Fibroblast of pulmonary artery (primary cell): ENCODE measurements at places on chromosomes 12 and 14.

GRCh38 chr12:106769546-106769945 lies 4.9 kb upstream of the RIC8B start:
- DNase-seq, result peak; percentile 40

DNA sequence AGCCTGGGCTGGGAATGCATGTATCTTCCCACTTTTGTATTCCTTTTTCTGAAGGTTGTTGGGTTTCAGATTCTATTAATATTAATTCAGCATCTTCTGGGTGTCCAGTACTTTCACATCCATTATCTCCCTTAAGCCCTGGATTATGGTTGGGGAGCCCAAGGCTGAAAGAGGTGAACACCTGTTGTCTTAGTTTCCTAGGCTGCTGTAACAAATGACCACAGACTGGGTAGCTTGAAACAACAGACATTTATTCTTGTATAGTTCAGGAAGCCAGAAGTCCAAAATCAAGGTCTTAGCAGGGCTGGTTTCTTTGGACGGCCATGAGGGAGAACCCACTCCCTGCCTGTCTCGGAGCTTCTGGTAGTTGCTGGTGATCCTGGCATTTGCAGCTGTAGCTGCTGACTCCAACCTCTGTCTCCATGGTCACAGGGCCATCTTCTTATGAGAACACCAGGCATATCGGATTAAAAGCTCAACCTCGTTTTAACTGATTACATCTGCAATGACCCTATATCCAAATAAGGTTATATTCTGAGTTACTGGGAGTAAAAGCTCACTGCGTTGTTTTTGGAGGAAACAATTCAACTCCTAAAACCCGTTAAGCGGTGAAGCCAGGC lies 68.2 kb upstream of the CLMN start:
- no peak for DNase-seq

- no peak for DNase-seq
Measured at GRCh38 chr14:39734306-39734705, 302.1 kb upstream of the FBXO33 start.

- DNase-seq, result peak; percentile 76
Measured at GRCh38 chr12:116910645-116911451, at the start of gene FBXW8. FBXW8 (plus strand) TSS chr12:116910950; CDS start chr12:116911038, 88 bp downstream.

GRCh38 chr12:92140896-92141536 lies 4.6 kb downstream of the BTG1 start:
- no peak for DNase-seq

GRCh38 chr12:120536064-120536791 lies 2.1 kb downstream of the RNF10 start:
- DNase-seq, result no peak

DNA sequence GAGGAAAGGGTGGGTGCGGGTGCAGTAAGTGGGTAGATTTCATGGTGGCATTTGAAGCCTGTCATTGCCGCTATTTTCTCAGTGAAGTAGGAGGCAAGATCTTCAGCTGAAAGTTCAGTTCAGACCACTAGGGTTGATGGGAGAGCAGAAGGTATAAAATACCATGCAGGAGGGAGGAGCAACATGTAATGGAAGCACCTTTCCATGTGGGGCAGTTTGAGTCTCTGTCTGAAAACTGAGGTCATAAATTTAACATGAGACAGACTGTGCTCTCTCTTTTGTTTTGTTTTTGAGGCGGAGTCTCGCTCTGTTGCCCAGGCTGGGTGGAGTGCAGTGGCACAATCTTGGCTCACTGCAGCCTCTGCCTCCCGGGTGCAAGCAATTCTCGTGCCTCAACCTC lies 22.7 kb downstream of the LRRC74A start:
- no peak for DNase-seq

- DNase-seq, result no peak
Measured at GRCh38 chr14:50839691-50840090, 8.7 kb upstream of the NIN start.

GRCh38 chr14:57816568-57817284 lies 49.2 kb downstream of the SLC35F4 start:
- DNase-seq, result no peak

DNA sequence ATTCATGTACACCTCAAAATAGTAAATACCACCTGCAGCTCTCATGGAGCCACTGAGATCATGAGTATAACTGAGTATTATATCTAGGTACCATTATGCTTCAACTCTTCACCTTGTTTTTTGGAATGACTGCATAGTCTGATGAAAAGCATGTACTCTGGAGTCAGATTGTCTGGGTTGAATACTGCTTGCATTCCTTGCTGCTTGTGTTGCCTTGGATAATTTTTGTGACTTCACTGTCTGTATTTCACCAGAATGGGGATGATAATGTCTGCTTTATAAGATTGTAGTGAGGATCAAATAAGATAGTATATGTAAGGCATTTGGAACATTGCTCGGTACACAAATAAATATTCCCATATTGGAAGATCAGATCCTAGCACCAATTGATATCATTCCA lies 54.2 kb downstream of the SUSD6 start:
- DNase-seq, result peak; percentile 24

- no peak for DNase-seq
Measured at GRCh38 chr14:79298373-79298772, 912.9 kb downstream of the DIO2 start.

DNA sequence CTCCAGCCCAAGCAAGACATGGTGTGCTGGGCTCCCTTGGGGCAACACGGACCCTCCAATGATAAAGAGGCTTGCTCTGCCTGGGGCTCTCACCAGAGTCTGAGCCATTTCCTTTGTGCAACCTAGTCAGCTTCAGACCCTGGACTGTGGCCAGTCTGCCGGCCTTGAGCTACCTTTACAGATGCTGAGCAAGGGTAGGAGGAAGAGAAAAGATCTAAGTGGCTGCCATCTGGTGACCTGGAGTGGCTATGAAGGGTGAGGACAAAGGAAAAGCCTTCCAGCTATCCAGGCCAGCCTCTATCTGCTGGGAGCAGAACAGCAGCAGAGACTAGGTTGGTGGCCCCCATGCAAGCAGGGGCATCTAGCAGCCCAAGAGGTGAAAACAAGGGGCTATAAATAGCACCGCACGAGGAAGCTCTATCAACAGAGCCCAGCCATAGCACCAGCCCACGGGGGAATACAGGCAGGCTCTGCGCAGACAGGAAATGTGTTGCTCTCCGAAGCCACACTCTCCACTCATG lies 230.1 kb downstream of the FOXN3 start:
- peak; percentile 20 for DNase-seq

GRCh38 chr14:75487155-75487671 lies 35.1 kb upstream of the BATF start:
- DNase-seq, result no peak

- DNase-seq, result peak; percentile 33
Measured at GRCh38 chr14:98953551-98954348, 318.2 kb downstream of the BCL11B start.

DNA sequence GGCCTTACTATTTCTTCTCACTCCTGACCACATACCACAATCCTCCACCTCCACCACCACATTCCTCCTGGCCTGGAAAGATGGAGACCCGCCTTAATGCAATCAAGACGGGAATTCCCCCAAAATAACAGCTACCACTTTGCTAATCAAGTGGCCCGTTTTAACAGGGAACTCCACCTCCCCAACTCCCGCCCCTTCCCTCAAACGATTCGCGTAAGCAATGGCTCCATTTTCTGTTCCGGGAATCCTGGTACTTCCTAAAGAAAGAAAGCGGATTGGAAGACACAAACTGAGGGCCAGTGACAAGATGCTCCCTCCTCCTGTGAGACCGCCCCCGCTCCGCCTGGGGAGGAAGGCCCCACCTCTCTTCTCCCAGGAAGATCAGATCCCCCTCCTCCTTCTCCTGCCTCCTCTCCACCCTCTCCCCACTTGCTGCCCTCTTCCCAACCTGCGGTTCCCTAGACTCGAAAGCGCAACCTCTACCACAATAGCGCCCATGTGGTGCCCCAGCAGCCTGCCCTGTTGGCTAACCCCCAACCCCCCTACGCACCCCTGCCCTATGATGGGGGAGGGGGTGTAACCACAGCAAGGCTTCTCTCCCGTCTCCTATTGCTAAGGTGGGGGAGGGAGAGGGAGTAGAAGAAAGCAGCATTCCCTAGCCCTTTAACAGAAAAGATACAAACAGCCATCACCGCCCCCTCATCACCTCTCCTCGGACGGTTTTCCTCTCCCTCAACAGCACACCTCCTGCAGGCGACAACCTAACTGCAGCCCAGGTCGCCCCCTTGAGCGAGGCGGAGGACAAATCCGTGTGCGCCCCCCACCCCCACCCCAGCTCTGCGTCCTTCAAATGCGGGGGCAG lies 777 bp downstream of the ARF3 start:
- DNase-seq, result peak; percentile 98

- no peak for DNase-seq
Measured at GRCh38 chr14:23402296-23403138, 5.6 kb downstream of the MYH6 start.

GRCh38 chr12:26845057-26845666 lies 12.2 kb upstream of the ITPR2 start:
- peak; percentile 71 for DNase-seq

- DNase-seq, result no peak
Measured at GRCh38 chr12:119915894-119916510, 38.9 kb upstream of the CIT start.

DNA sequence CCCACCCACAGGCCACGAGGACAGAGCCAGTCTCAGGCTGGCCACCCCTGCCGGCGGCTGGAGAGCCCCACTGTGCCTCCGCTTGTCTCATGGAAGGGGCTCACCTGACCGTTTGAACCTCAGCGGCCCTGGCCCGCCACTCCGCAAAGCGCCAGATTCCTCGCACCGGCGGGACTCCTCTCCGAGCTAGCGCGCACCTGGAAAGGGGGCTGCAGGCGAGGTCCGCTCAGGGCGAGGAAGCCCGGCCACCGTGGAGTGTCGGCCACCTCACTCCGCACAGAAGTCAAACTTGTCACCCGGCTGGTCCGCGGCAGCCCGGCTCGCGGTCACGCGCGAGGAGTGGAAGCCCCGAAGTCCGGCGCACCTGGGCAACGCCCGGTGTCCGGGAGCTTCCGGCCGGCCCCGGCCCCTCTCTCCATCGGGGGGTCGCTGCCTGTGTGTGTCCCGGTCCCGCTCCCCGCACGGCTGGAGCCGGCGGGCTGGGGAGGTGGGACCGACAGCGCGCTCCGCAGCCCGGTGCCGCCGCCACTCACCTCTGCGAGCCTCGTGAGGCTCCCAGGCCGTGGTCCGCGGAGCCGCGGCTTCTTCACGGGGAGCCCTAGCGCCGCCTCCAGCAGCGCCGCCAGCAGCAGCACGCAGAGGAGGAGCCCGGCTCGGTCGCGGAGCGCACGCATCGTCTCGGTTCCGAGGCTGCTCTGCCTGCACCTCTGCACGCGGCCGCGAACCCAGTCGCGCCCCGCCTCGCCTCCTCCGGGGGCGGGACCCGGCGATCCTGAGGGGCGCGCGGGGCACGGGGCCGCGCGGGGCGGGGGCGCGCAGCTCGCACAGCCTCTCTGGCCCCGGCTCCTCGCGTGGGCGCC lies at the start of gene ISM2:
TSS of gene ISM2 (minus strand) at position 697 of the 860 bp plus-strand sequence. CDS start at position 674, 23 bp downstream.
- peak; percentile 41 for DNase-seq
